ENCODE measurements at places on chromosomes 5 and 9.

DNA sequence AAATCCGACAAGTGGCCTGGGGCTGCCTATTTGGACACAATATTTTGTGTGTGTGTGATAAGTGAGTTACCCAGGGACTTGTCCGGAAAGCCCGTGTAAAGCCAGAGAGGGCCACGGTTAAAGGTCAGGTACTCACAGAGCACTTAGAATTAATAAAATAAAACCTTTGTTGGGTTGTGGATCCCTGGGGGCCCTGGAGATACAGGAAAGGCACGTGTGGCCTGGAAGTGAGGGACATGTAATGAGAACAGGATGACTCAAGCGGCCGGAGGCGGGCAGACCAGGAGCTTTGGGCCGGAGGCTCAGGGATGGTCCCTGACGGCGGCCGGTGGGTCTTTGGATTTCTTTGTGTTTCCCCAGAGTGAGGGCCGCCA lies 1.0 kb downstream of the DMRT2 start:
- no peak for DNase-seq

GRCh38 chr9:35702696-35703095 lies 13.0 kb upstream of the TPM2 start:
- no peak for DNase-seq

DNA sequence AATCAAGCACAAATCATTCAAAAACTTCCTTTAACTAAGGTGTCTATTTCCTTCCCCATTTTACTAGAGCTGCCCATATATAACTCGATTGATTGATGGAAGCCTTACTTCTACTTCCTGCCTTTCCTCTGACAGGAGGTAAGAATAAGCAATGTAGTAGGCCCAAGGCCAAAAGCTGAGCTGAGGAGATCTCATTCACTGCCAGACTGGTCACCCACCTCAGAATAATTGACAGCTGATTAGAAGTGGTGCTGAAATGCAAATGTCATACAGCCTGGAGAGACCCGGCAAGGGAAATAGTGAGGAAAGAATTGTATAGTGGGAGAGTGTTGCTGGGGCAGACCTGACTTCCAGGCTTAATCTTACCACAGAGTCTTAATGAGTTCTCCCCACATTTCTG lies 239.9 kb downstream of the SAXO1 start:
- no peak for DNase-seq

GRCh38 chr9:91474656-91475055 lies 51.0 kb upstream of the NFIL3 start:
- no peak for DNase-seq

DNA sequence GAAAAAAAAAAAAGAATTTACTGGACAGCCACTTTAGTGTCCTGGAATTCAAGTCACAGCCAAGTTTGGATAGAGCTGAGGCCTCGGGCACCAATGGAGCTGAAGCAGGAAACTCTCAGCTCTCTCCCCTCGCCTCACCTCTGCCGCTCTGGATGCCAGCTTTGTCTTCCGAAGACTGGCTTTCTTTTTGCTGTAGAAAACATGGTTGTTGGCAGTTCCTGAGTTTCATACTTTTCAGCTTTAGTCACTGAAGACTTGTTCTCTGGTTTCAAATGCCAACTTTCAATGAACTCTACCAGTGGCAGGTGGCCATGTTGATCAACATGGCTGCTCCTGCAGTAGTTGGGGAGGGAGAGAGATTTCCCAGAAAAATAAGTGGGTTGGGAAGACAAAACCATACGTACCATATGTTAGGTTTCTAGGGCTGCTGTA lies 142.2 kb downstream of the SNX18 start:
- no peak for DNase-seq

- no peak for DNase-seq
These were observed 73.1 kb downstream of the MAST4 start for GRCh38 chr5:66669086-66669861.

DNA sequence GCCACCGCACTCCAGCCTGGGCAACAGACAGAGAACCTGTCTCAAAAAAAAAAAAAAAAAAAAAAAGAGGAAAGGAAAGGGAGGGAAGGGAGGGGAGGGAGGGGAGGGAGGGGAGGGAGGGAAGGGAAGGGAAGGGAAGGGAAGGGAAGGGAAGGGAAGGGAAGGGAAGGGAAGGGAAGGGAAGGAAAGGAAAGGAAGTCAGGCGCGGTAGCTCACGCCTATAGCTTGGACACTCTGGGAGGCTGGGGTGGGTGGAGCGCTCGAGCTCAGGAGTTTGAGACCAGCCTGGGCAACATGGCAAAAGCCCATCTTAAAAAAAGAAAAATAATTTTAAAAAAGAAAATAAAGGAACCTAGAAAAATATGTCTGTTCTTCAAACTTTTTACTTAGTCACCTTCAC lies 56.0 kb upstream of the CER1 start:
- no peak for DNase-seq

All from cortex of kidney (tissue), 1 donor.